ENCODE measurements at places on chromosomes 7 and 10.

DNA sequence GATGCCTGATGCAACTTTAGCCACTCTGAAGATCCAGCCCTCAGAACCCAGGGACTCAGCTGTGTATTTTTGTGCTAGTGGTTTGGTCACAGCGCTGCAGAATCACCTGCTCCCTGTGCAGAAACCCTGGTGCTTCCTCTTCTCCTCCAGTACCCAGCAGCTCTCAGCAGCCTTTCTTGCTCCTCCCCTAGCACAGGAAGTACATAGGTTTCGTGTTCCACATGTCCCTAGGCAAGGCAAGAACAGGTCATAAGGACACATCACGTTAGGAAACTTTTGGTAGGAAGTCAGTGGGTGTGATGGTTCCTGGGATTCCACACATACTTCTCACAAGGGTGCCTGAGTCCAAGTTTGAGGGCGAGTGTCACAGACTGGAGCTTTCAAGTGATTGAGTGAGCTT is 167.9 kb upstream of the PRSS1 start:
- H3K36me3 ChIP-seq, result no peaks in the 10 kb centered on the region
- no peaks in the 10 kb centered on the region for H3K27me3 ChIP-seq
- no peak overlapping the region for H3K27ac ChIP-seq
- peaks cover 4% of the 10 kb centered on the region for H3K4me1 ChIP-seq

- H3K4me1 ChIP-seq, result peaks cover 53% of the 10 kb centered on the region
- DNase-seq, result no peak
- H3K27ac ChIP-seq, result 0 out of 2 replicates have a peak overlapping the region, but pooled peaks have one; percentile 25
- no peak overlapping the region for H3K4me3 ChIP-seq
- H3K36me3 ChIP-seq, result 0 out of 2 replicates have a peak, but pooled peaks cover 4% of the 10 kb centered on the region
These were observed 294.9 kb upstream of the MKLN1 start for GRCh38 chr7:131032786-131033185.

GRCh38 chr10:85916286-85916685 is 450.3 kb downstream of the GRID1 start:
- H3K4me3 ChIP-seq, result no peak overlapping the region
- DNase-seq, result no peak
- H3K27me3 ChIP-seq, result no peaks in the 10 kb centered on the region
- H3K4me1 ChIP-seq, result no peaks in the 10 kb centered on the region
- H3K27ac ChIP-seq, result no peak overlapping the region
- no peaks in the 10 kb centered on the region for H3K36me3 ChIP-seq

GRCh38 chr7:23955145-23955544 is 245.1 kb downstream of the STK31 start:
- H3K4me3 ChIP-seq, result no peak overlapping the region
- no peaks in the 10 kb centered on the region for H3K27me3 ChIP-seq
- DNase-seq, result no peak
- no peaks in the 10 kb centered on the region for H3K4me1 ChIP-seq
- H3K27ac ChIP-seq, result no peak overlapping the region

- no peaks in the 10 kb centered on the region for H3K36me3 ChIP-seq
- no peak for DNase-seq
- no peaks in the 10 kb centered on the region for H3K27me3 ChIP-seq
- no peak overlapping the region for H3K27ac ChIP-seq
- 0 out of 2 replicates have a peak, but pooled peaks cover 5% of the 10 kb centered on the region for H3K4me1 ChIP-seq
These were observed 75.2 kb upstream of the NPVF start for GRCh38 chr7:25303281-25304181.

DNA sequence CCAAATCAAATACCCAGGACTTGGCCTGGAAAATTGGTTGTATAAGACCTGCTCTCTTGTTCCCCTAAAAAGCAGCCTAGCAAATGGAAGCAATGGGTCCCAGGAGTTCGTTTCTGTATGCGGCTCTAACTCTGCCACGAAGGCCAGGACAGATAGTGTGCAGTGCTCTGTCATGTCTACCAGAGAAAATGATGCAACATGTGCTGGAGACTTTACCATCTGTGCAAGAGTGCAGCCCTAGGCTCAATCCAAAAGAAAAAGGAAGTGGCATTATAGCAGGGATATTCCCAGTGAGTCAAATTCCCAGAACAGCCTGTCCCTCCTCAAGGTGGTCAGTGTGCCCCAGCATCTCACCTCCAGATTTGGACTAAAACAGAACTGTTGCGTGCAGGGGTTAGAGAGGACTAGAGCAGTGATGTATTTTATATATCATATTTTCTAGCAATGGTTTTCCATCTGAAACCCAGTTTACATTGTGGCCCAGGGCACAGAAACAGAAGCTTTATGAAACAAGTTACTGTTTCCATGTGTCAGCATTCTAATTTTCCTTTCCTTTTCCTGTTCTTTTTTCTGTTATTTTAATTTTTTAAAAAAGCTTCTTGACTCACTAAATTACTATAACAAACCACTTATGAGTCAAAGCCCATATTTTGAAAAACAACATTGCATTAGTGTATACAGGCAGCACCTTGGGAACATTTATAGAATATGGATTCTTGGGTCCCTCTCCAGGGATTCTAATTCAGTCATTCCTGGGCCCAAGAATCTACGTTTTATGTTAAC is 311.2 kb downstream of the RNLS start:
- DNase-seq, result no peak
- no peaks in the 10 kb centered on the region for H3K36me3 ChIP-seq

GRCh38 chr7:98362517-98362916 is 38.4 kb downstream of the BAIAP2L1 start:
- H3K4me3 ChIP-seq, result no peak overlapping the region
- no peak for DNase-seq
- no peaks in the 10 kb centered on the region for H3K27me3 ChIP-seq
- no peaks in the 10 kb centered on the region for H3K36me3 ChIP-seq
- no peak overlapping the region for H3K27ac ChIP-seq

DNA sequence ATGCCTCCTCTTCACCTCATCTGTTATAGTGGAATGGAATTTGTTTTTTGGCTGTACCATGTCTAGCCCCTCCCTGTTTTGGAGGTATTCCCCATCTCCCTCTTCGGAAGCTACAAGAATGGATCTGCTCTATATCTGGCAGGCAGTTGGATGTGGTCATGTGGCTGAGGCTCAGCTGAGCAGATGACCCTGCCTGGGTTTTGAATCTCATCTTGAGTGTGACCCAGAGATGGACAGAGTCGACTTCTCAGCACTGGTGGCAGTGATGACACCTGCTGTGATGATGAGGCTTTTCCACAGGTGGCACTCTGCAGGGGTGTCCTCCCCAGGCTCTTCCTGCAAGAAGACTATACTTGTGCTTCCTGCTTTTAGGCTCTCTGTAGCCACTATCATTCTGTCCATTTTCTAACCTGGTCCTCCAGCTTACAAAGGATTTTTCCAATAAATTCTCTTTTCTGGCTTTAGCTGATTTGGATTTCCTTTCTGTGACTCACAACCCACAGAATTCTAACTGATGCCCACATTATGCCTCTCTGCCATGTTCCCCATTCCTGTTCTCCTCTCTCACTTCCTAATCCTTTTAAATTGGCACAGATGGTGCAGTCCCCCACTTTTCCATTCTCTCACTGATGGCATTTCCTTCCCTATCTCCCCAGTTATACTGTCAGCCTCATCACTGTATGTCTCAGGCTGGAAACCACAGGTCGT is 7.5 kb upstream of the ARHGAP22 start:
- H3K27me3 ChIP-seq, result no peaks in the 10 kb centered on the region
- H3K36me3 ChIP-seq, result no peaks in the 10 kb centered on the region
- H3K4me3 ChIP-seq, result no peak overlapping the region
- no peak for DNase-seq
- peaks cover 3% of the 10 kb centered on the region for H3K4me1 ChIP-seq

DNA sequence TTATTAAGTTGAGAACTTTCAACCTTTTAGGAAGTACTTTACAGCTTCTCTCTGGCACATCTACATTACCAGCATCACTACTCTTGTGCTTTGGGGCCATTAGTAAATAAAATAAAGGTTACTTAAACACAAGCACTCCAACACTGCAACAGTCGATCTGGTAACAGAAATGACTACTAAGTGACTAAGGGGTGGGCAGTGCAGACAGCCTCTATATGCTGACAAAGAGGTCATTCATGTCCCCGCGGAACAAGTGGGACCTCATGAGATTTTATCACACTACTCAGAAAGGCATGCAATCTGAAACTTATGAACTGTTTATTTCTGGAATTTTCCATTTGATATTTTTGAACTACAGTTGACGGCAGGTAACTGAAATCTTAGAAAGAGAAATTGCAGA is 111.3 kb upstream of the DNAJB12 start:
- H3K4me1 ChIP-seq, result no peaks in the 10 kb centered on the region
- no peaks in the 10 kb centered on the region for H3K36me3 ChIP-seq
- H3K4me3 ChIP-seq, result no peak overlapping the region
- no peak overlapping the region for H3K27ac ChIP-seq
- no peak for DNase-seq
- no peaks in the 10 kb centered on the region for H3K27me3 ChIP-seq

- H3K4me3 ChIP-seq, result no peak overlapping the region
- H3K27me3 ChIP-seq, result no peaks in the 10 kb centered on the region
- no peaks in the 10 kb centered on the region for H3K36me3 ChIP-seq
- no peak overlapping the region for H3K27ac ChIP-seq
- no peaks in the 10 kb centered on the region for H3K4me1 ChIP-seq
These were observed 11.5 kb downstream of the ARID5B start for GRCh38 chr10:61912981-61913380.

GRCh38 chr7:130941322-130942210 is 207.6 kb upstream of the KLF14 start:
- peaks cover 82% of the 10 kb centered on the region for H3K36me3 ChIP-seq
- H3K4me1 ChIP-seq, result peaks cover 72% of the 10 kb centered on the region
- H3K4me3 ChIP-seq, result no peak overlapping the region
- no peaks in the 10 kb centered on the region for H3K27me3 ChIP-seq
- H3K27ac ChIP-seq, result no peak overlapping the region
- no peak for DNase-seq

DNA sequence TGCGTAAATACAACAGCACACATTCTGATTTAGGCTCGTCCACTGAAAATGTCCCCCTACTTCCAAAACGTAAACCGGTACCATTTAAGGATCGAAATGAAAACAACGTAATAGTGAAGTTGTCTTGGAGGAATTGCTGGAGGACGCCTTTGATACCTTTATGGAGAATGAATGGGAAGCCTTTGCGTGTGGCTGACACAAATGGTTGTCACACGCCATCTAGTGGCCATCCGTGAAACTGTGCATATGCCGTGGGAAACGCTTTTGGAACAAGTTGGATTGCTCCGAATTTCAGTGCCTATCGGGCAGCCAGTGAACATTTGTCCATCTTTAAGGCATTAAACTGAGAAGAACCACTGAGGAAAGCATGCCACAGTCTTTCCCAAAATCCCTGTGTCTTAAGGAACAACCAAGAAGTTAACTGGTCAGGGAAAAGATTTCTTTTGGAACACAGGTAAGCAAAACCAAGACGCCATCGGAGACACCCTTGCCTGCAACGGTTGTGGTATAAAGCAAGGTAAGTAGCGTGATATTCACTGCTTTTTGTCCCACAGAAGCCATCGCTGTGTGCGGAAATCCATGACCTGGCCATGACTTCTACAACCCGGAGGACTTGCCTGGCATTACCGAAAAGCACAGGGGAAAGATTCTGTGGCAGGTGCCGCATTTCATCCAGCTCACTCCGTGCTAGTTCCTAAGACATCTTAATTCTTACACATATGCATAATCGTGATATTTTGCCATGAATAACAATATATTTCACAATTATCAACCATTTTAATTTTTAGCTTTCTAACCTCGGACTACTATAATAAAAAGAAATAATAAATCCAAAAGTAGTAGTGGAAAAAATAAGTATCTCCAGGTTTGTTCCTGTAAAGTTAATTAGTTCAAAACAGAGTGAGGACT is 100.6 kb downstream of the FAM204A start:
- no peak overlapping the region for H3K27ac ChIP-seq
- H3K36me3 ChIP-seq, result no peaks in the 10 kb centered on the region
- peak; percentile 82 for DNase-seq
- 0 out of 2 replicates have a peak, but pooled peaks cover 3% of the 10 kb centered on the region for H3K27me3 ChIP-seq
- H3K4me1 ChIP-seq, result no peaks in the 10 kb centered on the region
- H3K4me3 ChIP-seq, result no peak overlapping the region

DNA sequence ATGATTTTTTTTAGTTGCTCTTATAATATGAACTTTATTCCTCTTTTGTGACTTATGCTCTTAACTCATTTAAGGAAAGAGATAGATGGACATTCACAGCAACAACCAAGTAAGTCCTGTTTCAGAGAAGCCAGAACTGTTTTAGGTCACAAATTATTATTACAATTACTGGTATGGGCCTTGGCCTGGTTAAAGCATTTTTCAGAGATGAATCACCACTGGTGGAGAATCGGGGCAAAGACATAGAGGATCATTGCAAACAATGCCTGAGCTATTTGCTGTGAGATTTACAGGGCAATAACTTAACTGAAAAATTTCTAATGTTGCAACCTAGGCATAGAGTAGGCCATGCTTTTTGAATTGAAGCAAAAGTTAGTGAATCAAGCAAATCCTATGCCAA is 138.0 kb upstream of the YAE1 start:
- no peaks in the 10 kb centered on the region for H3K27me3 ChIP-seq
- no peak overlapping the region for H3K4me3 ChIP-seq
- H3K27ac ChIP-seq, result no peak overlapping the region
- DNase-seq, result no peak
- H3K4me1 ChIP-seq, result peaks cover 30% of the 10 kb centered on the region

DNA sequence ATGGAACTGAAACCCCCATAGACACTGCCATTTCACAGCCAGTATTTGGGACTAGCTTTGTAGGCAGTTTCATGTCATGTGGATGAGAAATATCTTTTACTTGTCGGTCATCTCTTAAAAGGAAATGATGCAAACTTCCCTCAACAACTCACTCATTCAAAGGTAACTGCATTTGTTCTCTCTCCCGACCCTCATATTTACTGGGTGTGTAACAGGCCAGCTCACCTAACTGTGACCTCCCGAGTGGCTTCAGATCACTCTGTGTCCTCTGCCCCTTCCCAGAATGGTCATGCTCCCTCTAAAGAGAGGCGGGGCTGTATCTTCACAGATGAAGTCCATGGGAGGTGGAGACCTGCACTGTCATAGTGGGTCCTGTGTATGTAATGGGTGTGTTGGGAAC is 14.7 kb downstream of the LRRC18 start:
- no peak for DNase-seq
- H3K36me3 ChIP-seq, result peaks cover 5% of the 10 kb centered on the region
- H3K4me1 ChIP-seq, result no peaks in the 10 kb centered on the region
- H3K27ac ChIP-seq, result no peak overlapping the region

GRCh38 chr7:150740053-150740452 is 2.8 kb downstream of the GIMAP5 start:
- DNase-seq, result no peak
- no peaks in the 10 kb centered on the region for H3K27me3 ChIP-seq
- no peaks in the 10 kb centered on the region for H3K4me1 ChIP-seq
- H3K27ac ChIP-seq, result no peak overlapping the region
